CD4-positive, alpha-beta T cell treated with Interleukin-21 for 1 hour (primary cell): ENCODE measurements at places on chromosomes 6 and 20.

GRCh38 chr6:142945049-142945445 is at the start of gene HIVEP2:
Gene HIVEP2 (minus strand): TSS chr6:142945176. CDS start chr6:142774738, 170,438 bp downstream.
- DNase-seq = peak; percentile 92

GRCh38 chr20:41004531-41005360 is 23.9 kb upstream of the TOP1 start:
- DNase-seq = no peak

DNA sequence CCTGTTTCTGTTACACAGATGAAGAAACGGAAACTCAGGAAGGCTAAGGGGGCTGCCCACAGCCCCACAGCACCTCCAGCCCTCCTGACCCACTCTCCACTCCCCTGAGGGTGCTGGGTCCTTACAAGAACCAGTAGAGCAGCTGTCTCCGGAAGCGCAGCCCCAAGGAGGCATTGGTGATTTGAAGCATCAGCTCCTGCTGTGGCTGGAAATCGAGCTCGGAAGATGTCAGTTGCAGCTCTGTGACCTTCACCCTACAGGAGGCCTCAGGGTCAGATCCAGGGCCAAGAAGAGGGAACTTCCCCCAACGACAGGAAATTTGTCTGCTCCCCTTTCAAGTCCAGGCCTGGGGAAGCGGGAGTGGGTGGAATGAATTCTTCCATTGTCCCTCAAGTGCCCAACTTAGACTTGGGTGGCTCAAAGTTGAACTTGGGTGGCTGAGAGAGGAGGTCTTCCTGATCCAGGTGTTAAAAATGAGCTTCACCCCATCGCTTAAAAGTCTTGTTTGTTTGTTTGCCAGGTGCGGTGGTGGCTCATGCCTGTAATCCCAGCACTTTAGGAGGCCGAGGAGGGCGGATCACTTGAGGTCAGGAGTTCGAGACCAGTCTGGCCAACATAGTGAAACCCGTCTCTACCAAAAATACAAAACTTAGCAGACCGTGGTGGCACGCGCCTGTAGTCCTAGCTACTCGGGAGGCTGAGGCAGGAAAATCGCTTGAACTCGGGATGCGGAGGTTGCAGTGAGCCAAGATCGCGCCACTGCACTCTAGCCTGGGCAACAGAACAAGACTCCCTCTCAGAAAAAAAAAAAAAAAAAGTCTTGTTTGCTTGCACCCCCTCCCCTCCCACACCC is 1.9 kb downstream of the PLTP start:
- DNase-seq = no peak

DNA sequence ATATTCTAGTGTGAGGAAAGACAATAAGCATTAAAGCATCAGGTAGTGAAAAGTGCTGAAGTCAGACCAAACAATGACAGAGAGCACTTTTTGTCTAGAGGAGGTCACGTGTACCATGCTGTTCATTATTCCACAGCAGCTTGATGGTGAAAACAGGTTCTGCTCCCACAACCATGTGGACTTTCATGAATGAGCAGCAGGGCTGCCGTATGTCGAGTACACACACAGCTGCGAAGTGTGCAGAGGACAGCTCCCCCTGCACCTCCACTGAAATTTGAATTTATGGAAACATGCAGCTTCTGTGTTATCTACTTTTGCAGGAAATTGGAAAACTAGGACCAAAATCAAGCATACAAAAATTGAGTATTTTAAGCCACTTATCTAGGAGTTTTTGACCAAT is 85.3 kb downstream of the MAP7 start:
- no peak for DNase-seq

- peak; percentile 53 for DNase-seq
These were observed 2.9 kb upstream of the BMP6 start for GRCh38 chr6:7723041-7723447.

GRCh38 chr20:3740615-3741301 is 8.3 kb downstream of the HSPA12B start:
- DNase-seq = no peak

DNA sequence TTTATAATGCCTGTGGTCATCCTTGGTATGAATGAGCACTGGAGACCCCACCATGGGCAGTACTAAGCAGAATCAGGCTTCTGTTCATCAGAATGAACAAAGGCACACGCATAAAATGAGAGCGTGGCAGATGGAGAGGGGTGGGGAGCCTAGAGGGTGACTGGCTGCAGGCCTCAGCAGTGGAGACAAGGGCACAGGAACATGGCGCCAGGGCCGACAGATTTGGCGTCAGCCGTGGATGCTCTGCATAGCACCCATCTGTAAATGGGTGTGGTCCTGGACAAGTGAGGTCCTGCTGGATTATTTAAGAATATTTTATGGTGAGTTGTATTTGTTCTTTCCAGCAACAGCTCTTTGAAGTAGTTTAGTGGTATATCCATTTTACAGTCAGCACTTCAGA is 33.1 kb downstream of the E2F3 start:
- no peak for DNase-seq

DNA sequence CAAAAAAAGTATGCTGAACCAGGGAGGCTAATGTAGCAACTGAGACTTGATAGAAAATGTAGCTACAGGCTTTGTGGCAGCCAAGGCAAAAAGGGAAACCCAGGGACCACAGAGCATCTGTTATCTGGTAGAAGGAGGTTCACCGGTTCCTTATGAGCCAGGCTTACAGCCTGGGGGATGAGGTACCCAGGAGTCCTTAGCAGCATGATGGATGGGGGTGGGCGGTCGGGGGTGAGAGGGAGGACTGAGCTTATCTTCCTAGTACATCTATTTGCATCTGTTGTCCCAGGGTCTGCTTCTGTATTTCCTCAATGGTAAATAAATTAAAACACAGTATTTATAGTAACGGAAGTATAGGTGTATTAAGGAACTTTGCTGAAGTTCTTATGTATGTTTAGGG is 1.1 kb upstream of the GDAP1L1 start:
- no peak for DNase-seq

DNA sequence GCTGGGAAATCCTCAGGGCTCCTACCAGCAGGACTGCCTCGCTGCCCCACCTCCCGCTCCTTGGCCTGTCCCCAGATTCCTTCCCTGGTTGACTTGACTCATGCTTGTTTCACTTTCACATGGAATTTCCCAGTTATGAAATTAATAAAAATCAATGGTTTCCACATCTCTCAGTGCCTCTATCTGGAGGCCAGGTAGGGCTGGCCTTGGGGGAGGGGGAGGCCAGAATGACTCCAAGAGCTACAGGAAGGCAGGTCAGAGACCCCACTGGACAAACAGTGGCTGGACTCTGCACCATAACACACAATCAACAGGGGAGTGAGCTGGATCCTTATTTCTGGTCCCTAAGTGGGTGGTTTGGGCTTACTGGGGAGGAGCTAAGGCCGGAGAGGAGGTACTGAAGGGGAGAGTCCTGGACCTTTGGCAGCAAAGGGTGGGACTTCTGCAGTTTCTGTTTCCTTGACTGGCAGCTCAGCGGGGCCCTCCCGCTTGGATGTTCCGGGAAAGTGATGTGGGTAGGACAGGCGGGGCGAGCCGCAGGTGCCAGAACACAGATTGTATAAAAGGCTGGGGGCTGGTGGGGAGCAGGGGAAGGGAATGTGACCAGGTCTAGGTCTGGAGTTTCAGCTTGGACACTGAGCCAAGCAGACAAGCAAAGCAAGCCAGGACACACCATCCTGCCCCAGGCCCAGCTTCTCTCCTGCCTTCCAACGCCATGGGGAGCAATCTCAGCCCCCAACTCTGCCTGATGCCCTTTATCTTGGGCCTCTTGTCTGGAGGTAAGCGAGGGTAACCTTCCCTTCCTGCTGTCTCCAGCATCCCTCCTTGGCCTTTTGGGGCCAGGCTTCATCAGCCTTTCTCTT is at the start of gene CFB:
Gene CFB (plus strand): TSS at position 589 of the 863 bp plus-strand sequence. CDS start 127 bp downstream, at position 716.
- no peak for DNase-seq

- DNase-seq = no peak
These were observed 174.3 kb downstream of the TTLL2 start for GRCh38 chr6:167499161-167499660.

DNA sequence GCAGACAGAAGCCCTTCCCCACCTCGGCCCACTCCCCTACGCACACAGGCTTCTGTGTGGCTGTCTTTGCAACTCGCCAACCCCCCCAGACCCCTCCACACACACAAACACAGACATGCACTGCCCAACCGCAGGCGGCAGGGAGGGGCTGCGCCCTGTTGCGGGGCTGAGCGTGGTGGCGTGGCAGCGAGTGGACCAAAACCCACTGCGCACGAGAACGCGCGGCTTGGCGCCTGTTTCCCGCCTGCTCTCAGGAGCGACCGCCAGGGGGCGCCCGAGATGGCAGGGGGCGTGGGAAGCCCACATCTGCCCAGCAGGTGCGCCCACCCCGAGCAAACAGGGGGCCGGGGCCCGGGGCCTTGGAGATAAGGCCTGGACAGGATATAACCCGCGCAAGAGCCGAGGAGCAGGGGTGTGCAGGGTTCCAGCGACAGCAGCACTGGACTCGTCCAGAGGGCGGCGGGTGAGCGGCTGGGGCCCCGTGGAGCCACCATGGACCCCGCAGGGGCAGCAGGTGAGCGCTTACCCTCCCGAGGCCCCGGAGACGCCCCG is at the start of gene RBPJL:
Gene RBPJL (plus strand): TSS at position 410 of the 552 bp plus-strand sequence. CDS start 83 bp downstream, at position 493.
- DNase-seq = peak; percentile 34
